Cardiac ventricle fibroblast (primary cell): ENCODE measurements at places on chromosomes 5 and 9. TPM values are rescaled to one million over a fixed set of nuclear protein-coding genes. Genes with fewer than 3 reads are reported as not detected.

NMUR2 gene
- total RNA-seq: not detected in 2 replicates

CRB2 gene
- total RNA-seq: not detected in 2 replicates

IFNA21 gene
- not detected in 2 replicates for total RNA-seq

IRX1 gene
- 0.12 and 0.29 TPM in 2 replicates for total RNA-seq

ORM1 gene
- total RNA-seq: not detected in 2 replicates

GOLM1 gene
- total RNA-seq: 60.8 and 68.9 TPM in 2 replicates

TAL2 gene
- not detected in 2 replicates for total RNA-seq

CCDC152 gene
- 1.0 and 1.2 TPM in 2 replicates for total RNA-seq

NAIP gene
- 2.9 and 4.4 TPM in 2 replicates for total RNA-seq

SLC6A3 gene
- total RNA-seq: 0.05 TPM in 1 of 2 replicates, not detected in the other

FREM1 gene
- 0.15 and 0.19 TPM in 2 replicates for total RNA-seq

FOXD4L6 gene
- total RNA-seq: 0.19 TPM in 1 of 2 replicates, not detected in the other

OR13C8 gene
- total RNA-seq: not detected in 2 replicates

HRH2 gene
- total RNA-seq: not detected in 2 replicates

PCDHGA12 gene
- total RNA-seq: 41.9 and 43.9 TPM in 2 replicates

XRCC4 gene
- total RNA-seq: 6.5 and 9.3 TPM in 2 replicates

TSLP gene
- total RNA-seq: 0.24 and 0.94 TPM in 2 replicates

CDH9 gene
- not detected in 2 replicates for total RNA-seq

GMCL2 gene
- total RNA-seq: not detected in 2 replicates

PIP5KL1 gene
- total RNA-seq: 0.44 and 4.5 TPM in 2 replicates

GLDC gene
- total RNA-seq: 0.64 and 1.3 TPM in 2 replicates

PCDHB9 gene
- total RNA-seq: 0.56 and 1.0 TPM in 2 replicates

ADCY2 gene
- total RNA-seq: not detected in 2 replicates

PALM2AKAP2 gene
- total RNA-seq: 9.4 and 10.7 TPM in 2 replicates

DBN1 gene
- 86.3 and 93.7 TPM in 2 replicates for total RNA-seq

PLK2 gene
- 286 and 357 TPM in 2 replicates for total RNA-seq

GRXCR2 gene
- total RNA-seq: not detected in 2 replicates

LRSAM1 gene
- 9.5 and 16.3 TPM in 2 replicates for total RNA-seq

PDCD1LG2 gene
- 4.9 and 7.2 TPM in 2 replicates for total RNA-seq

IFNA2 gene
- not detected in 2 replicates for total RNA-seq

SPATA31D4 gene
- total RNA-seq: not detected in 2 replicates

TMCO6 gene
- total RNA-seq: 26.7 and 72.8 TPM in 2 replicates

MZB1 gene
- total RNA-seq: not detected in 2 replicates

PNPLA7 gene
- 1.9 and 3.3 TPM in 2 replicates for total RNA-seq

NR5A1 gene
- total RNA-seq: not detected in 2 replicates

IRX2 gene
- total RNA-seq: 0.25 and 0.44 TPM in 2 replicates

RASGRF2 gene
- 0.29 and 0.56 TPM in 2 replicates for total RNA-seq

LHX3 gene
- total RNA-seq: not detected in 2 replicates

ADAMTS6 gene
- 1.7 and 2.9 TPM in 2 replicates for total RNA-seq

CAMK2A gene
- not detected in 2 replicates for total RNA-seq
